Motor neuron (in vitro differentiated cells): ENCODE measurements at places on chromosomes 4 and X. TPM values are rescaled to one million over a fixed set of nuclear protein-coding genes. Genes with fewer than 3 reads are reported as not detected.

Gene SLC49A3
- total RNA-seq, result 0.16 TPM in 1 of 2 replicates, not detected in the other

Gene FATE1
- 0.53 TPM in 1 of 2 replicates, not detected in the other for total RNA-seq

Gene GPRASP1
- total RNA-seq, result 34.7 TPM in 2 replicates

Gene DGAT2L6
- 0.24 TPM in 1 of 2 replicates, not detected in the other for total RNA-seq

Gene DCUN1D4
- total RNA-seq, result 28.6 and 30.9 TPM in 2 replicates

Gene TIGD2
- 7.4 and 9.9 TPM in 2 replicates for total RNA-seq

Gene SSX4
- total RNA-seq, result 0.18 TPM in 1 of 2 replicates, not detected in the other

Gene PRR32
- total RNA-seq, result 0.18 TPM in 1 of 2 replicates, not detected in the other
